ENCODE measurements at places on chromosomes 2 and 18.

GRCh38 chr2:233450864-233451575 is 96.7 kb downstream of the DGKD start:
- DNase-seq, result no peak

DNA sequence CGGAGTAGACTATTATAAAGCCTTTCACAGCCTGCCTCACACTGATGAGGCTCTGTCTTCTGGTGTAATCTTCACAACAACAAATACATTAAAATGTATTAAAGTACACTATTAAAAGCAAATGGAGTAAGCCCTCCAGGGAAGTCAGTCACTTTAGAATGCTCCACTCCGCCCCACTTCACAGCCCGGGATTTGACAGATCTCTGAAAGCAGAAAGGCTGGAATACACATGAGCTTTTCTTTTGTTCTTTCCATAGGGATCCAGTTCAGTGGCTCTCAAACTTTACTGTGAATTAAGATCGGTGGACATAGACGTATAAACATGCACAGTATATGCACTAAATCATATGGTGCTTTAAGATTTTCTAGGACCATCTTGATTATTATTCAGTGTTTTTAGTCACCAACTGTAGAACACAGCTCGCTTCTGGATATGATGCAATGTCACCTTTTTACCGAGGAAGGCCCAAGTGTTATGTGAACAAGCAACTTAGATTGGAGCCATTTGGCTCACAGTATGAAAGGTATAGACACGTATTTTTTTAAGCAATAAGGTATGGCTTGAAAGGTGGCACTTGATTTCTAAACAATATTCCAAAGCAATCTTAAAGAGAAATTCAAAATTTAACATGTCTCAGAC is 151.1 kb downstream of the PRKCE start:
- DNase-seq, result no peak

- DNase-seq, result no peak
Observed at GRCh38 chr2:25339791-25340180, 1.9 kb downstream of the DNMT3A start.

GRCh38 chr2:159795841-159796690 is 1.9 kb downstream of the CD302 start:
- DNase-seq, result no peak

DNA sequence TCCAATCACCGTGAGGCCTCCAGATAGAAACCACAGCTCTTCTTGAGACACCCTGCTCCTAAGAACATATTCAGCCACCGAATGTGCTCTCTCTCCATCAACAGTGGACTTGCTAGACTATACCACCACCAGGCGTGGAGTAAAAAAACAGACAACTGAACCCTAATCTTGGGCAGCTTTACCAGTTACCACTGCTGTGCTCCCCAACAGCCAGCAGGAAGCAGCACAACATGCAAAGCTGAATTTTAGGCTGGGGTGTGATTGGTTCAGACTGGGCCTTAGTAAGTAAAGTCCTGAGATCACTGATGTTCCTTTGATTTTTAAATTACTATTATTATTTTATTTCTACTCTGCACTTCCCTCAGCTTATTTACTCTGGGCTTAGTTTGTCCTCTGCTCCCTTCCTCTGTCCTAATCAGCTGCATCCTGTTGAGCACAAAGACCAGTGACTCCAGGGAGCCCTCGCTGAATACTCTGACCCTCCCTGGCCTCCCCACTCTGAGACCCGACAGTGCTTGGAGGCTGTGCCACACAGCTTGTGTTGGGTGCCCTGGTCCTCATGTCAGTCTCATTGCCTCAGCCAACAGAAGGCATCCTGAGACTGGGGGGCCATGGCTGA is 21.9 kb downstream of the MRPL35 start:
- DNase-seq, result peak; percentile 59

DNA sequence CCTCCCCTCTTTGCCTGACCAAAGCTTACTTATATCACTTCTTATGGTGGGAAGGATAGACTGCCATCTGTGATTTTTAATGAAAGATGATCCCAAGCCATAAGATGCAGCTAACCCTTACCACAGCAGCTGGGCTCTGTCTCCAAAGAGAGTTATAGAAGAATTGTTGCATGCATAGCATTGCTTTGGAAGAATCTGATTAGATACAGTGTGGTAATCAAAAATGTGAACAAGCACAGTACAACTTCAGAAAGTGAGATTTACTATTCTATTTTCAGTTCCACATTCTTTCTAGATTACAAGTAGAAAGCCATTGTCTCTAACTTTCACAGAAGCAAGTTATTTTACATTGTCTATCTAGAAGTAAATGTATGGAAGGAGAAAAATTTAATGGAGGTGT is 129.0 kb upstream of the ACVR2A start:
- DNase-seq, result peak; percentile 77

DNA sequence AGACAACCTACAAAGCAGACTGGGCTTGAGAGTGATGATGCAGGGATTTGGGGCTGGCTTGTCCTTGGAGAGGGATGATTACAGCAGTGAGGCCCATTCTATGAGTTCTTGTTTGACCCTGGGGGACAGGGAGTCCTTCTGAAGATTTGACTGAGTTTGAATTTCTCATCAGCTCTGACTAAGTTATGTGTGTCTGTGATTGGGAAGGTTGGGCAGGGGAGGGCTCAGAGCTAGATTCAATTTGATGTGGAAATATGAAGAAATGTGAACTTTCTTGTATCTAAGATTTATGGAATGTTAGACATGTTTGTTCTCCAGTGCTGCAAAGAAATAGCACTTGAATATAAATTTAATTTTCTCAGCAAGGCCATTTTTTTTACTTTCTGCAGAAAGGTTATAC is 19.9 kb upstream of the IL1R2 start:
- DNase-seq, result peak; percentile 6

GRCh38 chr2:54834721-54835120 is 111.3 kb downstream of the EML6 start:
- DNase-seq, result no peak

DNA sequence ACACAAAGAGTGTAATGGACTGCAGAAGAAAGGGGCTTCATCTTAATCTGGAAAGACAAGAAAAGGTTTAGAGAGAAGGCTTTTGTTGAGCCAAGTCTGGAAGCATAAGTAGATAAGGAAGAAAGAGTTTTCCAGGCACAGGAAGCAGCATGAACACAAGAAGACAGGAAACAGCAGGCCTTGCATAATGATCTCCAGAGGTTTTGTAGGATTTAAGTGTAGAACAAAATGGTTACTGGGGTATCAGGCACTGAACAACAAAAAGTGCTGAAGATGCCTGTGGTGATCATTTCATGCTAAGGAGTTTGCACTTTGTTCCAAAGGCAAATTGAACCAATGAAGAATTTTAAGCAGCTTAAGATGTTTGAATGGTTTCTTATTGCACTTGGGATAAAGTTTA is 281.6 kb upstream of the TANK start:
- no peak for DNase-seq

- DNase-seq, result no peak
Observed at GRCh38 chr2:154554046-154554445, 144.4 kb upstream of the KCNJ3 start.

DNA sequence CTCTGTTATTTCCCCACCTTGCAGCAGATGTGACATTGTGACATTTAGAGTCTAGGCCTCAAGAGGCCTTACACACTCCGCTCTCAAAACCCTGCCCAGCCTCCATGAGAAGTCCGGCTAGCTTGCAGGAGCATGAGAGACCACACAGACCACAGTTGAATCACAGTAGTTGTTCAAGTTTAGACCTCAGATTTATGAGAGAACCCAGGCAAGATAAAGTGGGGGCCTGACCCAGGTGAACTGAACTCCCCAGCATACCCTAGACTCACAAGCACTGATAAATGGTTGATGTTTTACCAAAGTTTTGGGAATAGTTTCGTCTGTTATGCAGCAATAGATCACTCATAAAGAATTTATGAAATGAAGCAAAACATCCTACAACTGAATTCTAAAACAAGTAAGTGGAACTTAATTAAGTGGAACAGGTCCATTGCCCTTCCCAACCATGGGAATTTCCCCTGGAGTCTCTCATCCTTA is 4.7 kb upstream of the STAT1 start:
- no peak for DNase-seq

DNA sequence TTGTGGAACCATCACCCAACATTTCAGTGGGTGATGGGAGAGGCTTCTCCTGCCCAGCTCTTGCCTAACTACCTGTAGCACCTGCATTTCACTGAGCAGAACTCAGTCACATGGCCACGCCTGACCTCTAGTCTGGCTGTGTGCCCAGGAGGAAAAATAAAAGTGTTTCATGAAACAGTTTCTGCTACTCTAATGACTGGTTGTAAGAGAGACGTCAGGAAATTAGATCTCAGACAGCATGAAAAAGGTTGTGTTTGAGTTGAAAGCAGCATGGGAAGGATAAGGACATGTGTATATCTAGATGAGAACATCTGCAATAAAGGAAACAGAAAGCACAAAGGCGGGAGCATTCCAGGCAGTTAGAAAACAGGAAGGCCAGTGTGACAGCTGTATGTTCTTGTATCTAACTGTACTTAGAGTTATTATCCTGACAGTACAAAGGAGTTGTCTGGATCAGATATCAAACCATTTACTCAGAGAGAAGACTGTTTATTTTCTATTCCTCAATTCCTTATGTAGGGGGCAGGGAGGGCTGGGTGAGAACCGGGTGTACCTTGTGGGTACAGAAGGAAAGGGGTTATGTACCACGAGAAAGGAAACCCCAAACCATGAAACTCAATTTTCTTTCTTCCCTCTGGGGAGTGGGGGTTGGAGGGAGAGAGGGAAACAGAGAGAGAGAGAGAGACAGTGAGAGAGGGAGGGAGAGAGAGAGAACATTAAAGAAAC is 307.4 kb upstream of the VWC2L start:
- peak; percentile 23 for DNase-seq

DNA sequence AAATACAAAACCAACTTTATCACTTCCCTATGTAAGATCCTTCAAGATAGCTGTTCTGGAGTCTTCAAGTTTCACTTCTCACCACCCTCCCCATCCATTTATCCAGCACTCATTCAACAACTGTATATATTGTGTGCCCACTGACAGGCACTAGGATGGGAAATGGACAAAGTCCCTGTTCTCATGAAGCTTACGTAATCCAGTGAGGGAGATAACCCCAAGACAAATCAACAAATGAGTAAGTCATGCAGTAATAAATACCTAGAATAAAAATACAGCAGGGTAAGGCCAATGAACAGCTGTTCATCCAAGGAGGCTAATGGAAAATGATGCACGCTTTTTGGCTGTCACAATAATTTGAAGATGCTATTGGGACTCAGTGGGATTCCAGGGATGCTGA is 133.8 kb downstream of the MEMO1 start:
- peak; percentile 54 for DNase-seq

GRCh38 chr2:157784169-157784822 is 91.8 kb downstream of the ACVR1 start:
- DNase-seq, result peak; percentile 62

GRCh38 chr18:3036108-3036507 is 23.2 kb upstream of the LPIN2 start:
- DNase-seq, result no peak
